Stimulated activated CD4-positive, alpha-beta T cell treated with anti-CD3 and anti-CD28 coated beads, Interleukin-15, amount 100 ng/mL, for 1 hour (primary cell): ENCODE measurements at places on chromosomes 2 and 18.

DNA sequence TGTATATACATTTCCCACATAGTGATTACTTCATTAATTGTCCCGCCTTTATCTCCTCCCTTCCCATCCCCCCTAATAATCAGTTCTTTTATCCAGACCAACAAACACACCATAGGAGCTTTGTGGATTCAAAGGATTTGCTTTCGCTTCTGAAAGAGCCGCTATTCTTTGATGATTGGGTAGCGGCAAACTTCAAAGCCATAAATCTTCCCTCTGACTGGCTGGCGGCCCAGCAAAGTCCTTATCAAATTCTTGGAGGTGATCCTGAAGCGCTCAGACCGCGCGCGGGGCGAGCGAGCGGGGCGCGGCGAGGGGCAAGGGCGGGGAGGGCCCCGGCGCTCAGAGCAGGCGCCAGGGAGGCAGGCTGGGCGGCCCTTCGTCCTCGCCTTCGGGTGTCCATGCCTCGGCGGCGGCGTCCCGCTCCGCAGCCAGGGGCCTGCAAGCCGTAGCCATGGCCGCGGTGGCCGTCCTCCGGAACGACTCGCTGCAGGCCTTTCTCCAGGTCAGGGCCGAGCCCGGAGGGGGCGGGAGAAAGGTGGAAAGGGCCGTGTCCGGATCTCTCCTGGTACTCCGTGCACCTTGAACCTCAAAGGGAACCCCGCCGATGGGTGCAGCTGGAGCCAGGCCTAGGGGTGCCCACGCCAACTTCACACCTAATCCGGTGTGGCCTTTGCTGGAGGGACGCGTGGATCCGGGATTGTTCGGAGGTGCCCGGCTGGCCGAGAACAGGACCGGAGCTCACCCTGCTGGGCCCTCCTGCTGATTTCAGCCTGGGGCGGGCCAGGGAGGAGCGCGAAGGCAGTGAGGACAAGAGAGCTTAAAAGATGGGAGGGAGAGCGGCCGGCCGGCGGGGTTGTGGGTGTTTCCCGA, at the start of gene SP5:
Gene SP5, plus strand, starts transcription at position 276 of the 870 bp plus-strand sequence. Its CDS starts 176 bp downstream, at position 452.
- DNase-seq = no peak

- no peak for DNase-seq
These were observed 140.7 kb upstream of the THUMPD2 start for GRCh38 chr2:39919511-39920306.

DNA sequence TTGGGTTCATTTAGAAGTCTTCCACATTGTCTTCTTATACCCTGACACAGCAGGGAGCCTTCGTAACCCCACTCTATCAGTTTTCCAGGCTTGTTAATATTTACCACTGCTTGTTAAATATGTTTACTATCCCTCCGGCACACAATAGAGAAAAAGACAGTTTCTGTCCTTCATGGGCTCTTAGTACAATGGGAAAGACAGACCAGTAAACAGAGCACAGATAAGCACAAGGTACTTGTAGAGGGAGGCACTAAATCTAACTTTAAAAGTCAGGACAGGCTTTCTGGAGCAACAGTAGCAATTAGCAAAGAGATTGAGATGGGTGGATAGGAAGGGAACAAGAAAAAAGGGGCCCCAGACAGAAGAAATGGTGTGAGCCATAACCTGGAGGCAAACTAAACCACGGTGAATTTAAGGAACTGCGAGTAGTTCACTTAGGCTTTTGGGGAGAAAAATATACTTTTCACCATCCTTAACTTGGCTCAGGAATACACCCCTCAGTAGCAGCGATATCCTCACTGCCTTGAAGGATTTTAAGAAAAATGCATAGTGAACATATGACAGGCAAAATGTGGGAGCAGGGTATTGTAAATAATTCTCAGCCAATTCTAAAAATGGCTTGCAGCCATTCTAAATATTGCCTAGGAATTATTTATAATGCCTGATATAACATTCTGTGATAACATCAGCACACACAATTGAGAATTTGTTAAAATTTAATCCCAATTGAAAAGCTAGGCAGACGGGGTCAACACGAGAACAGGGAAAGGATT, 383.7 kb downstream of the CDH2 start:
- DNase-seq = no peak

DNA sequence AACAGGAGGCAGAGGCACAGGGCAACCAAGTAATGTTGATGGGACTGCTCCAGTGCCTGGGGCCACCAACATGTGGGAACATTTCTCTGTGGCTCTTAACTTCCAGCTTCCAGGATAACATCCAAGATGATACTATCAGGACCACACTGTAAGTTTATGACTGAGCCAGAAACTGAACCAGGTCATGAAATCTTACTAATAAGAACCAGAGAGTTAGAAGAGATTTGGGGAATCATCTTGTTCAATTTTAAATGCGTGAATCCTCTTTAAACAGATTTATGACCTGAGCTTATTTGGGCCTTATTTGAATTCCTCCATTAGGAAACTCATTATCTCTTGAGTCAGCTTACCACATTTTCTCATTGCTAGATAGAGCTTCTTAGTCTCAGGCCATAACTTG, 45.0 kb downstream of the MAP2 start:
- DNase-seq = no peak

GRCh38 chr2:226018641-226019040, 619.1 kb downstream of the NYAP2 start:
- no peak for DNase-seq

DNA sequence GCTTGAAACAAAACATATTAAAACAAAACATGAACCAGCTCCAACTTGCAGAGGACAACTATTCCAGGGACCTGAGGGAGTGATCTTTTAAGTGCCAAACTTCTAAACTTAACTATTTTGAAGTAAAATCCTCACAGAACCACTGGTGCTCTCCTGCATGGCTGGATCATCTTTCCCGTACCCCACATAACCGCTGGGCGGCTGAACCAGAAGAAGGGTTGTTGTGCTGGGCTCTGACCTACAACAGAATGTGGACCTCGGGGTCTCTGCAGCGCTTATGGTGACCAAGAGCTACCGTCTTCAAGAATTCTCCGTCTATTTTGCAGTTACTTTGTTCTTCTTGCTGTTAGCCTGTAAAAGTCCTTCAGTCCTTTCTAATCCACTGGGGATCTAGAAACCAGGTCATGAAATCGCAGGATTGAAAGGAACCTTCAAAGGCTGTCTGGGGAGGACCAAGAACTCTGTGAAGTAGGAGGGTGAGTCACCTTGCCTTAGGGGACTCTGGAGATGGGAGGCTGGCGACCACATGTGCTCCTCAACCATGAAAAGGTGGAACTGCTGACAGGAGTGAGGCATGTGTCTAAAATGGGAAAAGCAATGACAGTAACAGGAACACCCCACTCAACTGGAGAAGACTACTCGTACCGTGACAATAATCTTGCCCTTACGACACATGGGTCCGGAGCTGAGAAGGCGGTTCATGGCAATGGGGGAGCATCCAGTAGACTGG, 46.6 kb downstream of the HDLBP start:
- DNase-seq = no peak

GRCh38 chr2:58030771-58031170, 15.8 kb upstream of the VRK2 start:
- DNase-seq = no peak

DNA sequence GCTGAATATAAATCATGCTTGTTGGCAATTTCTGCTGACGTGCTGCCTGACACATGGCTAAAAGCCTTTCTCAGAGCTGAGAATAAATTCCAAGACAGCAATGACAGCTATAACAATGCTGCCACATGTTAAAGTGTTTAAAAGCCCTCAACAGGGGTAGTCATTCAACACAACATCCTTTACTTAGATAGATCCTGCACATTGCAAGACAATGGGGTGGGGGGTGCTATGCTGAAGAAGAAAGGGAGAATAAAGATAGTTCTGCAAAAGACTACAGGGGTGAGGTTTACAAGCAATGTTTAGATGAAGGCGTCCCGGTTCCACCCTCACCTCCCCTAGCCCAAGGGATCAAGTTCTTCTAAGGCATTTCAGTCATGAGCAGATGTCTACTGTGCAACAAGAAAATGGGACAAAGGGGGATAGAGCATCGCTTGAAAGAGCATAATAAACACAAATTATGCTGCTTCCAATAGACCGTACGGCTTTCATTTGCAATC, 291.0 kb upstream of the ACVR2A start:
- no peak for DNase-seq

- no peak for DNase-seq
These were observed 10.0 kb upstream of the KIDINS220 start for GRCh38 chr2:8847400-8847799.

GRCh38 chr2:224369028-224369632, 32.8 kb downstream of the FAM124B start:
- no peak for DNase-seq

DNA sequence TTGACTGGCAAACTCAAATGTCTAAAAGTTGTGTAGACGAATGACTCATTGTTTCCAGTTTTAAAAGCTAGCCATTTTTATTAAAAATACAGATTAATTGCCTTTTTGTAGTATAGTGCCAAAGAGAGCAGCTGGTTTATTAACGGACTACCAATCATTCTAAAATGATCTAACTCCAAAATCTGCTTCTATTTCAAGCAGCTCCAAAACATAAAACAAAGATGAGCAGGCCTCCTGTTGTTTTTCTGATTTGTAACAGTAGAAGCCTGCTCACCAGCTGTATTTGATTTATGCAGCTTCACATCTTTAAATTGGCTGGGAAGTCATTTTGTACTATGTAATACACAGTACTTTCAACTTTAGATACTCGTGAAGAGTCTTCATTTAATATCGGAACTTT, 171.8 kb downstream of the UBR3 start:
- no peak for DNase-seq

DNA sequence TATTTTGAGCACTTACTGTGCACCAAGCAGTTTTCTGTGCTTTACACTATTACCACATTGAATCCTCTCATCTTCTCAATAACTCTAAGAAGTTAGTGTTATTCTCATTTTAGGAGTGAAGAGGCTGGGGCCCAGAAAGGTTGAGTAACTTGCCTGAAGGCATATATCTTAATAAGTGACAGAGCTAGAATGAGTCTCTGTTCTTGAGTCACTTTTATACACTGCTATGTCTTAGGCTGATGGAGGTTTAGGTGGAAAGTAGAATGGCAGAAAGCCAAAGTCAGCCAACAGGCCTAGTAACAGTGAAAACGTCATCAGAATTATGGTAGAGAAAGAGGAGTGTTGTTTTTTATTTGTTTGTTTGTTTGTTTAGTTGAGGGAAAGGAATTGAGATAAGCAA, 27.9 kb upstream of the RPE start:
- no peak for DNase-seq

DNA sequence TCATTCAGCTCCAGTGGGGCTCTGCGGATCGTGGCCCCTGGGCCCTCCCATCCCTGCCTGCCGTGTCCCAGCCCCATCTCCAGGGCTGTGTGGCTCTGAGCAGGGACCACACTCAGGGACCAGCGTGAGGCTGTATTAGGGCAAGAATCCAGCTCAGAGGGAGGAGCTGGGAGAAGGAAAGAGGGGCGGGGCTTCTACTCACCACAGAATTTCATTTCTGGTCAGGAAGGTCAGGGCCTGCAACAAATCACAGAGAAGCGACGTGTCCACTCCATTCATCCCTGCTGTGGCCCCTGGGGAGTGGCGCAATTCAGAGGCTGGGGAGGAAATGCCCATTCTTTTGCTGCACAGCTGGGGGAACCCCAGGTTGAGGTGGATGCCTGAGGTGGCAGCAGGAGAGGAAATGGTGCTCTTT, 828 bp downstream of the CIB4 start:
- no peak for DNase-seq

DNA sequence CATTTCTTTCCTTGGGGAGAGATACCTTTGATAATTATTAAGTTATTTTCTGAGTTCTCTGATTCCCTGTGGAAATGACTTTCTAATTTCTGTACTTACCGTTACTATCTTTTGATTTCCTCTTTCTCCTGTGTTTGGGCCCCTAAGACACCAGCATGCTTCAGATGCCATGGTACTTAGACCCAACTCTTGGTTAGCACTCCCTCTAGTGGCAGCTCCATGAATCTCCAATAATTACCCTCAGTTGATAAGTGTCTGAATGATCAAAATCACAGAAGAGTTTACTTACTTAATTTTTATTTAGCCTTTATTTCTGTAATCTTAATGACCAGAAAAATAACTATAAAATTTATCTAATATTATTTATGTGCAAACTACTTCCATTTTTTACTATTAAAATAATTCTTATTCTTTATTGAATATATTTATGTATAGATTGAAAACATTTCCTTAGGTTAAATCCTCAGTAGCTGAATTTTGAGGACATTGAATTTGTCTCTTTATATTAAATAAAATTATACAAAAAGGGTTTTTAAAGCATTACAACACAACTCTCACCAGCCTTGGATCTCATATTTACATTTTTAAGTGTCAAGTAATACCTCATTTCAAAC, 300.4 kb downstream of the KCNS3 start:
- no peak for DNase-seq
